ENCODE measurements at places on chromosomes 6 and 20. TPM values are rescaled to one million over a fixed set of nuclear protein-coding genes. Genes with fewer than 3 reads are reported as not detected.

DNA sequence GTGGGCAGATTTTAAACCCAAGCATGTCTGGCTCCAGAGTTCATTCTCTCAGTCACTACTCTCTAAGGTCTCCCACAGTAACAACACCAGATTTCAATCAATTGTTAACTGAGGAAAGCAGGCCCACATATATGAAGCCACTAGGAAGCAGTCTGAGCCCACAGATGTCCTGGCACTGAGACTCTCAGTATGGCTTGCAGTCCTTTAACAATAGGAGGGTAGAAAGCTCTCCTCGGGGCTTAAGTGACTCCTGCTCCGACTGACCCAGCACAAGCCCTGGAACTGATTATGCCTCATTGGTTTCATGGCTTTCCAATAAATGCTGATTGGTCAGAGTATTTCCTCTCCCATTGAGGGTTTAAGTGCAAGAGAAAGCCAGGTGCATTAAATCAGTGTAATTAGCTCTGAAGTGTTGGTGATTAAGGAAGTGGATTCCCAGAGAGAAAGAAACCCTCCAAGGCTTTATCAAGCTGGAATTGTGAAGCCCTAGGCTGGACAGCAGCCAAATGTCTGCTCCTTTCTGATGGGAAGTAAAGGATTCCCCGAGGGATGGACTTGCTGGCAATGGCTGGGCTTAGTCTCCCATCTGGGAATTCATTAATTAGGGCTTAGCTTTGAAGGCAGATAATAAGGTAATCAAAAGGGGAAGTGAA lies 76.6 kb upstream of the PROKR2 start:
- no peak overlapping the region for H3K4me3 ChIP-seq
- H3K27me3 ChIP-seq, result peaks cover 5% of the 10 kb centered on the region
- H3K4me1 ChIP-seq, result no peaks in the 10 kb centered on the region

C20orf202 gene
- total RNA-seq, result 0.12 TPM

- H3K27me3 ChIP-seq, result no peaks in the 10 kb centered on the region
- no peak overlapping the region for H3K27ac ChIP-seq
- H3K4me1 ChIP-seq, result peaks cover 3% of the 10 kb centered on the region
- no peak for DNase-seq
- H3K4me3 ChIP-seq, result no peak overlapping the region
These were observed 14.4 kb downstream of the MMP24 start for GRCh38 chr20:35240811-35241293.

- H3K36me3 ChIP-seq, result no peaks in the 10 kb centered on the region
- H3K27ac ChIP-seq, result no peak overlapping the region
- no peaks in the 10 kb centered on the region for H3K27me3 ChIP-seq
- H3K4me1 ChIP-seq, result no peaks in the 10 kb centered on the region
- no peak for DNase-seq
- no peak overlapping the region for H3K4me3 ChIP-seq
These were observed 15.4 kb downstream of the COQ3 start for GRCh38 chr6:99378636-99379035.

DNA sequence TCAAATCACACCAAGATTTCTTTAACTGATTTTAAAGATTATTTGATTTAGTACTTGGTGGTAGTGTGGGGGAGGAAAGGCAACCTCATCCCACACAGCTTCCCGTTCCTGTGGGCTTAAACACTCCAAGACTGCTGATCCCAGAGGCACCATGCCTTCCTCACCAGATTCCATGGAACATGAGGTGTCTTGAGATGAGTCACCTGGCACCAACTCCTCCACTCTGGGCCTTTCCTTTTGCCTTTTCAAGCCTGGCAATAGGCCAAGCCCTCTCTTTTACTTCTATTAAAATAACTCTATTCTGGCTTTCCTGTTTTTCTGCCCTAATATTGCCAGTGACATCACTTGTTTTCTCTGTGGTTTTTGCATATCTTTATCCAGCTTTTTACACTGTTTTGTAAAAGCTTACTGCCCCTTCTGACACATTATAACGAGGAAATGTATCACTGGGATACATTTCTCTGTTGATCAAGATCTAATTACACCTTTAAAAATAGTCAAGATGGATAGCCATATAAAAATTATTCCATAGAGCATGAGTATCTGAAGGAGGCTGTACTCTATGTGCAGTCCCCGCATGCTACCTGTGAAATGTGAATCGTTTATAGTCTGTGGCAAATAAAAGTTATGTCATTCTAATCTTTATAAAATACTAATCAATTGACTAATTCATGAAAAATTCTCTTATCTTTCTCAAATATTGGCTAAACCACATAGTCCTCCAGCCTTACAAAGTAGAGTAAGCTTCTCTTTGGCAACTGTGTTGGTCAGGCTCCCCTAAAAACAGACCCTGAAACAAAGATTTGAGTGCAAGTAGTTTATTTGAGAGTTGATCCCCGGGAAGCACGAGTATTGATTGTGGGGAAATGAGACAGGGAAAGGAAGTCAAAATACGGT lies 257.8 kb upstream of the KCNQ5 start:
- no peak for DNase-seq
- H3K4me3 ChIP-seq, result no peak overlapping the region
- peaks cover 4% of the 10 kb centered on the region for H3K27me3 ChIP-seq
- H3K27ac ChIP-seq, result no peak overlapping the region
- no peaks in the 10 kb centered on the region for H3K4me1 ChIP-seq

DNA sequence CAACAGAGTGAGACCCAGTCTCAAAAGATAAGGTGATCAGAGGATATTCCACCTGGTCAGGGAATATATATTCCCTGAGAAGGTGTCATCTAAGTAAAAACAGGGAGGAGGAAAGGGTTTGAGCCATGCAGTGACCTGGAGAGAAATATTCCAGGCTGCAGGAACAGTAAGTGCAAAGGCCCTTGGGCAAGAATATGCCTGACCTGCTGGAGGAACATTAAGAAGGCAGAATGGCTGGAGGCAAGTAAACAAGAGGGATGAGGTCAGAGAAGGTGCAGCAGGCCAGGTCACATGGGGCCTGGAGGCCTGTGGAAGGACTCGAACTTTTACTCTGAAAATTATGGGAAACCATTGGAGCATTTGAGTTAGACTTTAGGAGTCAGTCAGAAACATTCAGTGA lies 6.7 kb downstream of the DEF6 start:
- DNase-seq, result no peak
- no peaks in the 10 kb centered on the region for H3K27me3 ChIP-seq
- H3K4me1 ChIP-seq, result peaks cover 63% of the 10 kb centered on the region
- peaks cover 55% of the 10 kb centered on the region for H3K36me3 ChIP-seq

E2F3 gene
- 28.0 TPM for total RNA-seq

- H3K4me1 ChIP-seq, result peaks cover 18% of the 10 kb centered on the region
- H3K36me3 ChIP-seq, result peaks cover 53% of the 10 kb centered on the region
- no peaks in the 10 kb centered on the region for H3K27me3 ChIP-seq
These were observed 25.7 kb downstream of the TTI1 start for GRCh38 chr20:38007526-38007925.

GLP1R gene
- 0.09 TPM for total RNA-seq

- peak overlapping the region; percentile 86 for H3K27ac ChIP-seq
- peaks cover 68% of the 10 kb centered on the region for H3K4me1 ChIP-seq
- peak overlapping the region; percentile 80 for H3K4me3 ChIP-seq
- H3K27me3 ChIP-seq, result no peaks in the 10 kb centered on the region
- no peak for DNase-seq
These were observed 24.4 kb downstream of the TBC1D20 start for GRCh38 chr20:437787-438486.

DNA sequence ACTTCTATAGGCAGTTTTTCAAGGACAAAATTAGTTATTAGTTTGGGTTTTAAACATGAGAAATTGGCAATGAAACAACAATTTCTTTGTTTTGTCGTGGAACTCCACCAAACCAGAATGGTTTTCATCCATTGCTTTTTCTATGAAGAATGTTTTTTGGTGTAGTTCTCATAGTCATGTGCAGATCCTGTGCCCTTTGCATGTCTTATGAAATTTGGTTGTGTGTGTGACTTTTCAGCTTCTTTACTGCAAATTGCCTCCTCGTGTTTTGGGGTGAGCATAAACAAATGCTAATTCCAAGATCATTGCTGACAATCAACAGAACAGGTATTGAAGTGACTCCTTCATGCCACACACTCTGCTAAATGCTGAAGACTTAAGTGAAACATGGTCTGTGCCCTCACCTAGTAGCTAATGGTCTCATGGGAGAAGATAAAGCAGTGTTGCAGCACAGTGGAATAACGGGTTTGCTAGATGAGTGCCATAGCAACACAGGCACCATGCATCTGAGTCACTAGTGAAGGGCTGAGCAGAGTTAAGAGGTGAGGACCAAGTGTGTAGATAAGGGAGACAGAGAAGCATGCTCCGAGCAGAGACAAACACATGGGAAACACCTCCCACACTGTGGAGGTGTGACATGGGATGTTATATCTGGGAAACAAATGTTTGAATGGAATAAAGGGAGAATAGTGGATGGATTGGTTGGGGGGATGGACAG lies 120.0 kb downstream of the SLC16A10 start:
- H3K36me3 ChIP-seq, result no peaks in the 10 kb centered on the region
- no peak for DNase-seq
- no peaks in the 10 kb centered on the region for H3K27me3 ChIP-seq
- no peak overlapping the region for H3K27ac ChIP-seq
- H3K4me1 ChIP-seq, result no peaks in the 10 kb centered on the region

- H3K4me1 ChIP-seq, result peaks cover 3% of the 10 kb centered on the region
- no peak overlapping the region for H3K4me3 ChIP-seq
- no peaks in the 10 kb centered on the region for H3K36me3 ChIP-seq
- no peak overlapping the region for H3K27ac ChIP-seq
- H3K27me3 ChIP-seq, result peaks cover 3% of the 10 kb centered on the region
These were observed 4.6 kb upstream of the TXNDC5 start for GRCh38 chr6:7914991-7915789.

DNA sequence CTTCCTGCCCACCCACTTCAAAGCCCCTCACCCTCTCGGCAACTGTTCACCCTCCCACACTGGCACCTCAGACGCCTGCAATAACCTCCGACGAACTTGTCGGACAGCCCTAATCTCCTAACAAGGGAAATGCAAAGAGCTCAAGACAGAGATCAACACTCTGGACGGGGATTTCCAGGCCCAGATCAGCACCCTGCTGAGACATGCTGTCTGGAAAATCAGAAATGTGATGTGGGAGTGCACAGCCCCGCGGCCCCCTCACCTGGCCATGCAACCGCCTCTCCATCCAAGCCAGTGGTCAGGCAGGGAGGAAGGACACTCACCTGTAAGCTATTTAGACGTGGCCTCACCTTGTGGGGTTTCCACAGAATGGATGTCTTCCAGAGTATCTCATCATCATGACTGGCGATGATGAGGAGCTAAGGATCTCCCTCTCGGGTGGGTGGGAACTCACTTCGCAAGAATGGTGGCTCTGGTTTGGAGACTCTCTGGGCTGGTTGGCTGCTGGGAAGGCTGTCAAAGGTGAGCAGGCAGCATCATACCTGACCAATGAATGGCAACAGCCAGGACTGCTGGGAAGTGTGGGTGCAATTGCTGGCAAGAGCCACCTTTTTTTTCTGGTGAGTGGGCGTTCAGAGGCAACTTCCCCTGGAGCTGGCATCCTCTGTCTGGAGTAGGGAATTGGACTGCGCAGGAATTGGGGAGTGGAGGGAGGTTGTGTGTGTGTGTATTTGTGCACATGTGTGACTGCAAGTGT lies 28.1 kb upstream of the ADTRP start:
- H3K36me3 ChIP-seq, result no peaks in the 10 kb centered on the region
- H3K27me3 ChIP-seq, result no peaks in the 10 kb centered on the region
- peak overlapping the region; percentile 86 for H3K27ac ChIP-seq
- peaks cover 23% of the 10 kb centered on the region for H3K4me1 ChIP-seq
- peak; percentile 61 for DNase-seq
